ENCODE measurements at places on chromosomes 7 and 10. TPM values are rescaled to one million over a fixed set of nuclear protein-coding genes. Genes with fewer than 3 reads are reported as not detected.

FANK1 gene
- total RNA-seq, result 10.0 TPM

BAIAP2L1 gene
- total RNA-seq, result 1.4 TPM

NODAL gene
- total RNA-seq, result not detected

EBF3 gene
- 3.7 TPM for total RNA-seq

LRRC4 gene
- 0.46 TPM for total RNA-seq

CALHM1 gene
- total RNA-seq, result not detected

FAM131B gene
- total RNA-seq, result 1.00 TPM

LIPM gene
- total RNA-seq, result not detected

H2BK1 gene
- not detected for total RNA-seq

CRYGN gene
- total RNA-seq, result 0.74 TPM

C10orf62 gene
- total RNA-seq, result 0.14 TPM
